Stimulated activated CD8-positive, alpha-beta memory T cell treated with anti-CD3 and anti-CD28 coated beads, Interleukin-4, amount 100 ng/mL, for 4 hours (primary cell): ENCODE measurements at places on chromosomes 4 and X.

- no peak for DNase-seq
These were observed 751 bp upstream of the RGS12 start for GRCh38 chr4:3291969-3292570.

DNA sequence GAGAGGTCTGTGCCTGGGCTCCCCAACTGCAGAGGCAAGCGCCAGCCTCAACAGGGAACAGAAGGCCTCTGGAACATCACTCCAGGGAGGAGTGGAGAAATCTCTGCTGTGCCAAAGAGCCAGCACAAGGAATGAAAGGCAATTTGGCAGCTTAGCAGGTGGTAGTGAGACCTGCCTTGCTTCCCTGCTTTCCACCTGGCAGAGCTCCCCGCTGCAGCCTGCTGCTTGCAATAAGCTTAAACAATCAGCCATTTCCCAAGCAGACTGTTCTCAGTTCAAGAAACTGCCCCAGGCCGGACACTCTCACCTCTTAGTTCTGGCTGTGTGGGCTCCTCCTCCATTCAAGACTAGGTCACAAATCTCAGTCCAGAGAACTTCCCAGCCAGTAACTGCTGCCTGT lies 370.6 kb downstream of the MAGEB5 start:
- no peak for DNase-seq

GRCh38 chrX:12825801-12826200 lies 34.6 kb downstream of the PRPS2 start:
- DNase-seq: no peak

DNA sequence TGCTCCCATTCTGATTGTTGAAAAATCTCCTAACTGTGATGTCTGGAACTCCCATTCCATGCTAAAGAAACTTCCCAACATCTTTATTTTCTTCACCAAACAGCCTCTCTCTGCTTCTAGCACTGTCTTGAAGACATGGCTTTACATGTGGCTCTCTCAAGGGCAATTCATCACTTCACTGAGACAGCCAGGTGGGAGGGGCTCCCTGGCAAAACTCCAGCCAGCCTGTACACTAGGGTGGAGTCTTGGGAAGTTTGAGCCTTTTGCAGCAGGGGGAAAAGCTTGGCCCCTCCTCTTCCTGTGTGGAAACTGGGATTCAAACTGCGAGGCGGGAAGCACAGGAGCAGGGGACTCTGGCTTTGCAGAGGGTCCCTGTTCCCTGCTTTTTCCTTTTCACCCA lies 130.5 kb upstream of the TTC29 start:
- DNase-seq: no peak

DNA sequence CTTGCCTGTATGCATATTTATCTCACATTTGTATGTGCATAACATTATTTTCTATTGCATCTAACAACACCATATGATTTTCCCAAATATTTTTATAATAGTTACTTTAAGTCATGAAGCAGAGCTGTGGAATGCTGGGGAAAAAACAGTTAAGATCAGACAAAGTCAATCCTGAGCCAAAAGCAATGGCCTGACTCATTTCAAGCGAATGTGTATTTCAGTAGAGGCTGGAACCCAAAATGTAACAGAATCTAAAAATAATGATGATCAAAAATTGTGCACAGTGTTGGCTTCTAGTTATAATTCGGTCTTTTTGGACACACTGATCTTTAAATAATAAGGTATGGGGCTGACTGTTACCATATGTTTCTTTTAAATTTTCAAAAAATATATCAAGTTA lies 516.2 kb upstream of the ADGRL3 start:
- DNase-seq: no peak

DNA sequence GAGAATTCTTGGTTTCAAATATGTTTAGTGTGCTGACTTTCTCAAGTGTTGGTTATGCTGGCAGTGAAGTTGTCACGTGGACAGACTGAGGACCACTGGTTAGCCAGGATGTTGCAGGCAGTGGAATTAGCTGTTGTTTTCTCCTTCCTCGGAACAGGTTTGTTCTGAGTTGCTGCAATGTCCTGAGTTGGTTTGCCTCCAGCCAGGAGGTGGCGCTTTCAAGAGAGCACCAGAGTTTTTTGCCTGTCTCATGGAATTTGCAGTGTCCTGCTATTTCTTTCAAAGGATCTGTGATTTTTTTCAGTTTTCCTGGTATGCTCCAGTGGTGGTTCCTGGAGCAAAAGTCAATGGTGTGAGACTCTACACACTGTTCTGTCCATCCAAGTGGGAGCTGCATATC lies 158.1 kb upstream of the CXorf66 start:
- no peak for DNase-seq

DNA sequence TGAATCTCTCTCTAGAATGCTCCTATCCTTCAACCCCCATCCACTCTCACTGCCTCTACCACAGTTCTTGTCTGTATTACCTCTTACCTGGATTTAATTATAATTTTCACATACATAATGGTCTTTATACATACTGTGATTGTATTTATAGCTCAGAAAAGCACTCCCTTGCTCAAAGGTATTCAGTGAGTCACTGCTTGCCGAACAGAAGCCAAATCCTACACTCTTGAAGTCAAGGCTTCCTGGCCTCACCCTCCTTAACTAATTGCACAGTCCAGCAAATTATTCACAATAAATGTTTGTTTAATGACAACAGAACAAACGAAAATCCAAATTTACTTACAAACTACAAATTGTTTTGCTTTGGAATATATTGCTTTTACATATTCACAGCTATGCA lies 159.5 kb downstream of the KLHL13 start:
- no peak for DNase-seq

DNA sequence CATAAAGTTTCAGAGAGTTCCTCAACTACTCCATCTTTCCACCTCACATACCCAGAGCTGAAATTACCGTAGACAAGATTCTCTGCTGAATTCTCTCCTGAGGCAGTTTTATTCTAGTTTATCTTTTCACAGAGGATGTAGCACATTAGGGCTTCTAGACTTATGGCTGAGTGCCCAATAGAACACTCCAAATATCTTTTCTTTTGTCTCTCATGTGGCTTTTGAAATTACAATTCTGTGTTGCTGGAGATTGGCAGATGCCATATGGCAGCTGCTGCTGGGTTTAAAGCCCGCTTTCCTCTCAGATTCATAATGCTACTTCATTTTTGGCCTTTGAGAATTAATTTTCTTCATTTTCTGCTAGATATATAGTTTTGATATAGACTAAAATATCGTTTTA lies 107.6 kb upstream of the BANK1 start:
- DNase-seq: no peak
